B cell (primary cell): ENCODE measurements at places on chromosomes 6 and 20. TPM values are rescaled to one million over a fixed set of nuclear protein-coding genes. Genes with fewer than 3 reads are reported as not detected.
A peak's percentile ranks its signal among the peaks of the same experiment; 100 is the strongest.

DNA sequence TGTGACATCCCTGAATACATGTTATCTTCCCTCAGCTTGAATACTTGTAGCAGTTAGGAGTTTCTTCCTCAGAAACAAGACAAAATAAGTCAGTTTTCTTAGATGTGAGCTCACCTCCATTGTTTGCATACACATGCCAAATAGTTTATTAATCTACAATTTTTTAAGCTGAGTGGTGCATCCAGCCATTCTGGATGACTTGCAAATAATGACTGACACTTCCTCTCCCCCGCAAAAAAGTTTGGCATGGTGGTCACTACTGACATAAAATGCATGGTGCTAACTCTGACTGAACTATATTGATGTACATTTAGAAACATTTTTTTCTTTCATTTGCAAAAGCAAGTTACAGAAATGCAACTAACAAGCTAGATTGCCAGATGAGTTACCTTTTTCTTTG, 55.5 kb downstream of the CYB5R4 start:
- H3K27ac ChIP-seq: no peak overlapping the region
- DNase-seq: no peak
- peaks cover 9% of the 10 kb centered on the region for H3K4me1 ChIP-seq
- H3K36me3 ChIP-seq: peaks cover 10% of the 10 kb centered on the region
- no peak overlapping the region for H3K4me3 ChIP-seq

The DACT2 gene
- total RNA-seq: not detected in 2 replicates

DNA sequence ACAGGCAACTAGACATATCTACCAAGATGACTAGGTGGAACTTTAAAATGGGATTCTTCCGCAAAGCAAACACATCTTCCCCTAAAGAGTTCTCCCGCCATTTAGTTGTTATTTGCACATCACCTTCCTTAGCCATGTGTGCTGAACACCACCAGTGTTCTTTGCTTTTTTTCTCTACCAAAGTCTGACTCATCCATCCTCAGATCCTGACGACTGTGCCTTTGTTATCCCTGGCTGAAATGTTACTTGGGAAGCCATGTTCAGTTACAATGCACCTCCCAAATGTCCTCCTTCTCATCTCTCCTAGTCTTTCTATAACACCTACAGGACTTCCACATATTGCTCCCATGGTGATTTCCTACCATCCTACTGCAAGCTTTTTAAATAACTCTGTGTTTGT, 593.5 kb upstream of the ARID1B start:
- no peak overlapping the region for H3K27ac ChIP-seq
- H3K27me3 ChIP-seq: no peaks in the 10 kb centered on the region
- peaks cover 7% of the 10 kb centered on the region for H3K4me1 ChIP-seq
- H3K4me3 ChIP-seq: no peak overlapping the region
- no peak for DNase-seq
- H3K36me3 ChIP-seq: no peaks in the 10 kb centered on the region

GRCh38 chr6:35058865-35059522, 82.1 kb downstream of the TCP11 start:
- peaks cover 2% of the 10 kb centered on the region for H3K36me3 ChIP-seq
- no peak overlapping the region for H3K4me3 ChIP-seq
- peak; percentile 30 for DNase-seq
- no peak overlapping the region for H3K27ac ChIP-seq
- no peaks in the 10 kb centered on the region for H3K4me1 ChIP-seq
